ENCODE measurements at places on chromosomes 3 and 15. TPM values are rescaled to one million over a fixed set of nuclear protein-coding genes. Genes with fewer than 3 reads are reported as not detected.

ARNT2 gene
- polyA plus RNA-seq, result 63.6 TPM

ARHGEF26 gene
- 13.1 TPM for polyA plus RNA-seq

POLR2H gene
- polyA plus RNA-seq, result 87.1 TPM

STARD9 gene
- polyA plus RNA-seq, result 9.4 TPM

SPESP1 gene
- polyA plus RNA-seq, result 5.8 TPM

LRCH3 gene
- polyA plus RNA-seq, result 34.4 TPM

SATB1 gene
- polyA plus RNA-seq, result 41.9 TPM

CMC1 gene
- 30.8 TPM for polyA plus RNA-seq

DLEC1 gene
- 0.75 TPM for polyA plus RNA-seq

- DNase-seq, result peak; percentile 8
Measured at GRCh38 chr3:134846911-134847317, 51.9 kb downstream of the EPHB1 start.

- DNase-seq, result no peak
Measured at GRCh38 chr3:48503401-48504050, 448 bp downstream of the SHISA5 start.

- DNase-seq, result no peak
Measured at GRCh38 chr15:68589783-68590710, 11.3 kb downstream of the CORO2B start.

DNA sequence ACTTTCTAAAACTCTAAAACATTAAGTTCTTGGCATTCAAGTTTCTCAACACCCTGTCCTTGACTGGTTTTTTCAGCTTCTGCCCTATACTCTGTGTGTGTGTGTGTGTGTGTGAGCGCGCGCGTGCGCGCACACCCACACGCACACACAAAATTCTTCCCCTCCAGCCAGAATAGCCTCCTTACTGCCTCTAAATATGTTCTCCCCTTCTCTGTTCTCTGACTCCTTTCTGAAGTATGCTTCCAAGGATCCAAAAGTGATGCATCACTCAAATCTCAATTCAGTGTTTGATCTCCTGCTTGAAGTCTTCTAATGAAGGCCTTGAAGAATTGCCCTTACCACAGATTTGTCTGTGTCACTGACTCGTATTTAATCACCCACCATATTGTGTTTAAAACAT lies 129.8 kb downstream of the SLC25A26 start:
- DNase-seq, result no peak

DNA sequence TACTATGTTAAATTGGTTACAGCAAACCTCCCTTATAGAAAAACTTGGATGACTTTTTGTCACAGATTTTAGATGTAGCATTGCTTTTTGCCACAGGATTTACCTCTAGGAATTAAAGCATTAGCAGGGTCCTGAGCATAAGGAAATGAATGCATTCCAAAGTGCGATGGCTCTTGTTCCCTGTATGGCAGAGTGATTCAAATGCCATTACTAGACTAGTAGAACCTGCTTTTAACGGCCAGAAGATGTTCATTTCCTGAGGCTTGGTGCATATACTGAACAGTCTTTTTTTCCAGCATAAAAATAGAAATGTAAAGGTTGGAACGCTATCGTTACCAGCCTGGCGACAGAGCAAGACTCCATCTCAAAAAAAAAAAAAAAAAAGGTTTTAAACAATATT lies 59.4 kb downstream of the WNT5A start:
- no peak for DNase-seq

DNA sequence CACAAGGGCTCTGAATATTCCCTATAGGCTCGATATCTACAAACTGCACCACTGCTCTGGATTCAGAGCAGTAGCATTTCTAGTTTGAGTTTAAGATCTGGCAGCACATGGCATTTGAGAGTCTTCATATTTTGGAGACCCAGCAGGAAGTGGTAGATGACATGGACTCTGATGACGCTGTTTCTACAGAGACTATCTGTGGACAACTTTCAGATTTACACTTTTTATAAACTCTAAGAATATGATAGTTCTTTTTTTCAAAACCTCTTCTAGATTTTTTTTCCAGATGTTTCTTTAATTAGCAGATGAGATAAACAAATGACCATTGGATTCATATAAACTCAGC lies 35.8 kb downstream of the ARMC8 start:
- DNase-seq, result no peak

- DNase-seq, result no peak
Measured at GRCh38 chr3:158548691-158549090, 22.3 kb upstream of the MLF1 start.

- DNase-seq, result no peak
Measured at GRCh38 chr15:65050270-65050669, 5.1 kb downstream of the SLC51B start.

DNA sequence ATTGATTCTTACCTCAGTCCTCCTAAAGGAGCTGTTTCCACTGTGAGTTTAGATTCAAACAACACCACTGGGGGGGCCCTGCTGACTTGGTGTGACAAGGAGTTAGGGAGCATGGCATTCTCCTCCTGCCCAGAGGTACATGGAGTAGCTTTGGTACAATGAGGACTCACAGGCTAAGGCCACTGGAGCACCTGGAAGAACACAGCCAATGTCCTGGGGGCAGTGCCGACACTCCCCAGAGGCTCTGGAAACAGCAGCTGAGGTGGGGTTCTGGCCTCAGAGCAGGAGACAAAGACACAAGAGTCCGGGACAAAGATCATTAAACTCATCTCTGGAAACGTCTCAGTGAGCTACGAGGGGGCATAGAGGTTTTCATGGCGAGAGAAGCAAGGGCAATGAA lies 69.7 kb upstream of the POMGNT2 start:
- no peak for DNase-seq

- DNase-seq, result no peak
Measured at GRCh38 chr3:445960-446359, 249.4 kb downstream of the CHL1 start.

GRCh38 chr15:67300266-67301025 lies 45.9 kb downstream of the IQCH start:
- DNase-seq, result no peak

GRCh38 chr3:56137415-56137814 lies 330.9 kb downstream of the ERC2 start:
- DNase-seq, result no peak

DNA sequence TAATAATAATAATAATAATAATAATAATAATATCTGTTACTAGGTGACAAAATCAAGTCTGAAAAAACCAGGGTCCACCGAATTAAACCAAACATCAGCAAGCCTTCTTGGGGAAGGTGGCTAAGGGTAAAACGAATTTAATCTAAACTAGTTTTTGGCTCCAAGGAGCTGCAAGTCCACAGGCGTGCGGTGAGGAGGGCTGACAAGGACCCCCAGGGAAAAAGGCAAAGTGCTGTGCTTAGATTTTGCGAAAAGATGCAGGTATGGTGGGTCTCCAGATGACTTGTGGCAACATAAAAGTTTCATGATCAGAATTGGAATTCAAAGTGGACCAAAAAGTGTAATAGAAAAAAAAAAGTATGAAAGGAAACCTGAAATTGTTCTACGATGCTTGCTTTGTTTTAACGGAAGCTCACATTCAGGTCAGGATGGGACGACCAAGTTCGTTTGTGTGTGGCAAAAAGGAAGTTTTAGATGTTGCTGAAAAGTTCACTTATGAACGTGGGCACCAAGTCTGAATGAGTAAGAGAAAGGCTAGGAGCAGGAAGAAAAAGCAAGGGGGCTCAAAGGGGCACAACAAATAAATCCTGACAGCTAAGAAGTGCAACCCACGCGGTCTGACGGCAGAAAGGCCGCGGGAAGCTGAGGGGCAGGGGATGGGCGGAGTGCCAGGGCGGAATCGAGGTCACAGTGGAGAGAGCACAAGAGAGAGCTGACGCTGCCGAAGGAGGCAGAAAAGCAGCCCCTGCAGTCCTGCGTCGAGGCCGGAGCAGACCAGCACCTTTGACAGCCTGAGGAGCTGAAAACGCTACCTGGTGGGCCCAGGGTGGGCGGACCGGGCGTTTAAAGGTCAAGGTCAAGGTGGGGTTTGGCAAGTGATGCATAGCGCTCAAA lies 1.1 kb downstream of the WDR82 start:
- DNase-seq, result no peak

DNA sequence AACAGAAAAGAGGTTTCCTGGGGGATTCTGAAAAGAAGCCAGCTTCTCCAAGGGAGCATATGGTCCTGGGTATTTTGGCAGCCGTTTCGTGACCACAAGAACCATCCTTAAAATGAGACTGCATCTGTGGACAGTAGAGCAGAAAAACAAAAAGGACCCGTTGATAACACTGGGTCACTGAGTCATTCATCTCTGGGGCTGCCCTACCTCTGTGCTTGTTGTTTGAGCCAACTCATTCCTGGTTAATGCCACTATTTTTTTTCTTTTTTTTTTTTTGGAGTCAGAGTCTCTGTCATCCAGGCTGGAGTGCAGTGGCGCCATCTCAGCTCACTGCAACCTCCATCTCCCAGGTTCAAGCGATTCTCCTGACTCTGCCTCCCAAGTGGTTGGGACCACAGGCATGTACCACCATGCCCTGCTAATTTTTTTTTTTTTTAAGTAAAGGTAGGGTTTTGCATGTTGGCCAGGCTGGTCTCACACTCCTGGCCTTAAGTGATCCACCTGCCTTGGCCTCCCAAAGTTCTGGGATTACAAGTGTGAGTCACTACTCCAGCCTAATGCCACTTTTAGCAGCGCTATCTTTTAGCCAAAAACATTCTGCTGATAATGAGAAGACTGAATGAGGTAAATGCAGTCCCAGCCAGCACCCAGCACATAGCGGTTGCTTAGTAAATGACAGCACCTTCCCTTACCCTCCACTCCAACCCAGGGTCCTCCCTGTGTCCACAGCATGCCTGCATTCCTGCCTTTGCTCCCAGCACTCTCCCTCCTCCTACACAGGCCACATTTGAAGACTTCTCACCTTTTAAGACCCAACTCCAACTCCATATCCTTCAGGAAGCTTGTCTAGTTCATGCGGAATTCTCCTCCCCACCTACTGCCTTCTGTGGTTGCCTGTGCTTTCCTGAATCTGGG lies 9.1 kb upstream of the ISL2 start:
- no peak for DNase-seq

- no peak for DNase-seq
Measured at GRCh38 chr3:26915208-26915607, 292.6 kb downstream of the LRRC3B start.

DNA sequence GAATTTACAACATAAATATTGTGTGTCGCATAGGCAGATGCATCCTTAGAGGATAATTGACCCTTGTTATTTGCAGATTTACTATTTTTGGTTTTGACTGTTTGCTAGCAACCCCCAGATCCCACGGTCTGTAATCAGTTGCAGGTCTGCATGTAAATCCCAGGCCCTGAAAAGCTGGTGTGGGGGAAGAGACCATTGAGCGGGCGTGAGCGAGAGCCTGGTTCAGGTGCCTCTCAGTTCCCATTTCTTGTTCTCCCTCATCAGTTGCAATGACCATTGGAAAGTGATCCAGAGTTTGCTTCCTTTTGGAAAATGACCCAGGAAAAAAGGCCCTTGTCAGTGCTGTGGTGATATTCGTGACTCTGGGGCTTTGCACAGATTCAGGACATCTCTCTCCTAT lies 238.9 kb downstream of the UACA start:
- DNase-seq, result no peak

- no peak for DNase-seq
Measured at GRCh38 chr15:62118520-62119226, 46.4 kb downstream of the C2CD4B start.

DNA sequence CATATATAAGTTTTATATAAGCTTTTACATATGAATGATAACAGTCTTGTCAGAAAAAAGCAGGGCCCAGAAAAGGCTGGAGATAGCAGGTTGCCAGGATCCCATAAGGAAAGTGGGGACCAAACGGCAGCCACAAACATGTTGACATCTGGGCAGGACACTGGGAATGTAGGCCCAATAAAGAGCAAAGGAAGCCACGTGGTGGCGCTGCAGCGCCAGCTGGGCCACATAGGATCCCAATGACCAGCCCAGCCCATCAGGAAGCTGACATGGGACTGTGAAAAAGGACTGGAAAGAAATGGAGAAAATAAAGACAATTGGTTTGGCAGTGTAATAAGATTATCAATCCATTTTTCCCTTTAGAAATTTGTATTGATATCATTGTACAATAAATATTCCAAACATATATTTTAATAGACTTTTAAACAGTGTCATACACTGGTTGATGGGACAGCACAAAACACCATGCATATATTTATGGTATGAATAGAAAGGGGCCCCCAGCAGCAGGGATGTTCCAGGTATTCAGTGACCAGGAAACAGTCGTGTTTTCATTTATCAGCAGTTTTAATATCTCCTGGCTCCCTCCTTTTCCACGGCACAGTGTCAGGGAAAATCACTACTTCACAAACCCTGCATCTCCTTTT lies 89.0 kb upstream of the STRIT1 start:
- peak; percentile 37 for DNase-seq

- no peak for DNase-seq
Measured at GRCh38 chr3:114127517-114127916, 51.3 kb downstream of the DRD3 start.

GRCh38 chr3:8442993-8443650 lies 58.5 kb upstream of the LMCD1 start:
- DNase-seq, result no peak

DNA sequence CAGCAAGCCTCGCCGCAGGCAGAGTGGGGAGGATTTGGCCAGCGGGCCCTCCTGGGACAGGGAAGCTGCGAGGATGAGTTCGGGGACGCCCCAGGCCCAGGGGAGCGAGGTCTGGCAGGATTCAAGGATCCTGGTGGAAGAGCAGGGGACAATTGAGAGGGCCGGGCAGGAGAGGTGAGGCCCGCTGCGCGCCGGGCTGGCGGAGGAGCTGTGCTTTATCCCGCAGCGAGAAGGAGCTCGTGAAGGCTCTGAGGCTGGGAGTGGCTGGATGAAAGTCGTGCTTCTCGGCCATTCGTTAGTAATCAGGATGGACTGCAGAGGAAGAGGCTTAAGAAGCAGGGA lies 3.6 kb downstream of the SLC51A start:
- DNase-seq, result no peak

DNA sequence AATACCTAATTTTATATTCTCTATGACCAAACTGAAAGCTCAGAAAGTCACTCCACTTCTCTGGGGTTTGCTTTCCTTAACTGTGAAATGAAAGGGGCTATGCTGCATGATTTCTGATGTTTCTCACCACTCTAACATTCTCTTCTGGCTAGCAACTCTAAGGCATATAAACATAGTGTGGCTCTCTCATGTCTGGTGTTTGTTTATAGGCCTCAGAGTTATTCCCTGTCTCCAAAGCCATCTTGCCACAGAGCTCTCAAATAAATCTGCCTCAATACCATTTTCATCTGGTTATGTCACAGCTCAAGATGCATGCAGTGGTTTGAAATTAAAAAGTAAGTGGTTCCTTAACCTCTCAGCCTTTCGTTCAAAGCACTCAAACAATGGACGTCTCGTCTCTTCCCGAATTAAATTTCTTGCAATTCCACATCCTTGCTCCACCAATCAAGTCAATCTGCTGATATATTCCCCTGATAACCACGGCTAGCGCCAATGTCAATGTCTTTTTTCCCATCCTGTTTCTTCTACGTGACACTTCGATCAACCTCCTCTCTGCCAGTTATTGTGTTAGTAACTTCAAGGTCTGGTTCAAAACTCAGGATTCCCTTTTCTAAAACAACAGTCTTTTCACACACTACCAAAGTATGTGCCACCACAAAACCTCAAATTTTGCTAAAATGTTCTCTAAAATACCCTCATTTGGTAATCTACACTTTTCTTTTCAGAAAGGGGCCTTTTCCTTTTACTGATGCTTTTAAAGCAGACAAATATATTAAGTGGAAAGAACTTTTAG lies 16.0 kb downstream of the TOMM70 start:
- no peak for DNase-seq

GRCh38 chr3:177601152-177601551 lies 403.9 kb upstream of the TBL1XR1 start:
- no peak for DNase-seq

GRCh38 chr3:122030381-122031122 lies 8.5 kb upstream of the ILDR1 start:
- no peak for DNase-seq

GRCh38 chr3:76432396-76432795 lies 607.5 kb upstream of the ROBO2 start:
- no peak for DNase-seq

Measured in right renal cortex interstitium (tissue), 3 donors.